ENCODE measurements at places on chromosomes 1 and 21.

DNA sequence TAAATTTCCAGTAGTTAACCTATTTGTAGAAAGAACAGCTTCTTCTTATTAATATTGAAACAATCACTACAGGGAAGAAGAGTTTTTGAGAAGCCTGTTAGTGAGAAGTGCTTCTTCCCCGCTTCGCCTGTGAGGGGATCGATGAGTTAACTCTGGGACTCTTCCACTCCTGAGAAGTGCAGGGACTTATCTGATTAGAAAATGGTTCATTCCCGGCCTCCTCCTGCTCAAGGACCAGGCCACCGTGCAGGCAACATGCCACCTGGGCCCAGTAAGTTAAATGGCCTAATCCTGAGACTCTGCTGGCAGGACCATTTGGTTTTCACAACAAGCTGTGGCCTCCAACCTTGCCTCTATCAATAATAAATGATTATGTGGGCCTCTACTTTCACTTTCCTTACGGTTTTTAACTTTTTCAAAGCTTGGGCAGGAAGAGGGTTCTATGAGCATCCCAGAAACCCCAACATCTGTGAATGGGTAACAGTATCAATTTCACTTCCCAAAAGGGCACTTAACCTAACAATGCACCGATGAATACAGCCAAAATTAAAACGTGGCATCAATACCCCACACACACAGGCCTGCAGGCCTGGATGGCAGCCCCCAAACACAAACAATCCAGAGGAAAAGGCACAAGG, 33.1 kb downstream of the SIPA1L2 start:
- DNase-seq, result no peak

DNA sequence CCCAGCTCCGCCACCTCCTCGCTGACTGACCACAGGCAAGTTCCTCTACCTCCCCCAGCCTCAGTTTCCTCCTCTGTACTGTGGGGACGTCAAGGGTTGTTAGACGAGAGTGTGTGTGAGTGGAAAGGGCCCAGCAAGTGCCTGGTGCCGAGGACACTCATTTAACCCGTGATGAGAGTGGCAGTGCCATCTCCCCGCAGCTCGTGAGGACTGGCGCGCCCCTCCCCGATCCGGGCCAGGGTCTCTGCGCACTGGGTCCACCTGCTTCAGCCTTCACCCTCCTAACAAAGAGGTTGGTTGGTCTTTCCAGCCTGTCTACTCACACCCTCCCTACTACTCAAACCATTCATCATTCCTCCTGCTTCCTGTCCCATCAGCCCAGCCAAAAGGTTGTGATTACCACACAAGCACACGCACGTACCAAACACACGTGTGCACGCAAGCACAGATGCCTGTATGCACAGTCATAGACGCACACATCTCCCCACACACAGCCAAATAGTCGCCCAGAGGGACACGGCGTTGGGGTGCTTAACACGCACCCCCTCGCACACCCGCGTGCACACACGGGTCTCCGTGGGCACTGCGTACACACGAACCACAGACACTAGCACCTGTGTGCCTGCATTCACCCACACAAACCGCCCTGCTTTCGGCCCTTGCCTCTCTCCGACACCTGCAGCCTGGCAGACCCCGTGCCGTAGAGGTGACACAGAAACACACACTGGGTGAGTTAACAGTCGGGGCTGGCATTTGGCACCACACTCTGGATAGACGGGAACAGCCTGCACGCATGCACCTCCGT, 39.3 kb downstream of the TAS1R2 start:
- DNase-seq, result no peak

DNA sequence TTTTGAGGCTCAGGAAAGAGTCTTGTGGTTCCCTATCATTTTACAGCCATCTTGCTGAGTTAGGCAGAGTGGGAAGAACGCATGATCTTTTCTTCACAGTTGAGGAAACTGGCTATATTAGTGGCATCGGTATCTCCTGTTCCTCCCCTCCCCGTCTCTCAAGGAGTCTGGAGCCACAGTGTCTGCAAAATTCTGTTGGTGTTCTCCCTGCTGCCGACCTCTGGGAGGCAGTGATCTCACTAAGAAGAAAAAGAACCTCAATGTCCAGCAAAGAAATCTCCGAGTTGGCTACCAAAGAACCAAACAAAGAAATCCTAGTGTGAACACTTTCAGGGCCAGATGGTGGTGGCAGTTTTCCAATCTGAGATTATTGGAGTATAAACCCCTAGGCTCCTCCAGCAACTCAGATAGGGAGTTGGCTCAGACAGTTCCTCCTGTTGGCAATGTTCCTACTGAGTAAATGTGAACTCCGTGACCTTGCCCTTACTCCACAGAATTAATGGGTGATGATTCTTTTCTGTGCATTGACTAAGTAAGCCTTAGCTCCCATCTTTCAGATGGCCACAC, 41.2 kb downstream of the PRAMEF20 start:
- DNase-seq, result no peak

DNA sequence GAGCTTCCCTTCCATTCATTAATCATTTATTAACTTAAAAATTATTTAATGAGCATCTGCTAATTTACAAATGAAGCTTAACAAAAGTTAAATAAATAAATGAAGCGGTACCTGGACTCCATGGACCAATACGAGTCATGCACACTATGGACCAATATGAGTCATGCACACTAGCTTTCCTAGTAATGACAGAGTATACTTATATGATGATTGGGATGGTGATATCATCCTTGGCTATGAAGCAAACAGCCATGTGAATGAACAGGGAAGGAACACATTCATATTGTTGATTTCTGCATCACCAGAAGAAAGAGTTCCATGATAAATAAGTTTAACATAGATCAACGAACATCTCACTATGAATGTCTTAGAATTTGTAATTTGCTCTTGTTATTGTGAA, 109.9 kb downstream of the SPAG17 start:
- DNase-seq, result no peak

GRCh38 chr1:95438218-95438948, 204.4 kb downstream of the RWDD3 start:
- no peak for DNase-seq

DNA sequence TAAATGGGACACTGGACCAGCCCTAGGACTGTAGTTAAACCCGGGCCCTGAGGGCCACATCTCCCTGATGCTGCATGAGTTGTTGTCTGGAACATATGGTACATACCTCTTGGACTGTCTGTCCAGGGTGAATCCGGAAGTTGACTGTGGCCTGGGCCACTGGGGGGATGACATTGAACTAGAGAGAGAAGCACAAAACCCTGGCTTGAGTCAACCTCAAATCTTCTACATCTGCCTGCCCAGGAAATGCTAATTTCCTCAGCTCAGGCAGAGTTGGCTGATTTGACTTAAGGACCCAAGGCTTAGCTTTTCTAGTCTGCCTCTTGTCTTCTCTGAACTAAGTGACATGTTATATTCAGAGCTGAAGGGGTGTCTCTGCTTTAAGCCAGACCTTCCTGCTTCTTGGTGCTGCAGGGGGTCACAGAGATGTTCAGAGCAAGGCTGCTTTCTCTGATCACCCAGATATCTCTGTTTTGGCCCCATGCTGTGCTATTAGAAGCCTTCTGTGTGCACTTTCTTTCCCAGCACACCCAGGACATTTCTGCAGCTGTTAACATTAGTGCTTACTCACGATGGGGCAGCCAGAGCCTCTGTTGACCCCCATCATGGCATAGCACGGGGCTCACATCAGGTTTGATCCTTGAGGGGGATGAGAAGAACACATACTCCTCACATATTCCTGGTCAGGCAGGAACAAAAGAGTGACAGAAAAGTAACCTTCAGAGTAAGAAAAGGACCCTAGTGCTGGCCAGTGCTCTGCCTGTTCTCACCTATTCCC, 9.6 kb downstream of the PM20D1 start:
- DNase-seq, result no peak

DNA sequence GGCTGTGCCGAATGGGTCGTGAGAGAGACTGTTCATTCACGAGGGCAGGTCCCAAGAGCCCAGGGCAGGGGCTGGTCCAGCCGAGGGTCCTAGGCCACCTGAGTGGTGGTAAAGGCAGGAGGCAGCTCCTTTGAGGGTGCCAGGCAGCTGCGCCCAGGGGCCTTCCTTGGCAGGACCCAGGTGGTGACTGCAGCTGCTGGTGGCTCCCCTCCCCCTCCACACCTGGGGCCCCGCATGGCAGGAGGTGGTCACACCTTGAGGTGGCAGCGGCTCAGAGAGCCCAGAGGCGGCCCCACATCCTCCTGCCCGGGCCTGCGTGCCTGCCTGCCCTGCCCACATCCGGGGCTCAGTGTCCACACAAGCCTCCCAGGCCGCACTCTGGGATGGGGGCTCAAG, 9.8 kb upstream of the PLCH2 start:
- DNase-seq, result no peak

DNA sequence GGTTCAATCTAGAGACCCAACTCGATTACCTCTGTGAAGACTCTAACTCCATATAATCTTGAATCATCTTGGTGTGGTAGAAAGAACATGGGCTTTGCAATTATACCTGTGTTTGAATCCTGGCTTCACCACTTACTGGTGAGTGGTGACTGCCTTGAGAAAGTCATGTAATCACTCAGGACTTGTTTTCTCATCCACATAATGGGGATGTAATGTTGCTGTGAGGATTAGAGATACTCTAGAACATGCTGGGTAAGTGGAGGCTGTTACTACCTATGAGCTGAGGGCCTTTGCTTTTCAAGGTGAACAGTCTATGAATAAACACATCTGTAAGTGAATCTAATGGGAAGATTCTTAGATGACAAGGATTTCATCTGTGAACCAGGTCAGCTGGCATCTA, 2.6 kb upstream of the DYRK1A start:
- DNase-seq, result no peak

DNA sequence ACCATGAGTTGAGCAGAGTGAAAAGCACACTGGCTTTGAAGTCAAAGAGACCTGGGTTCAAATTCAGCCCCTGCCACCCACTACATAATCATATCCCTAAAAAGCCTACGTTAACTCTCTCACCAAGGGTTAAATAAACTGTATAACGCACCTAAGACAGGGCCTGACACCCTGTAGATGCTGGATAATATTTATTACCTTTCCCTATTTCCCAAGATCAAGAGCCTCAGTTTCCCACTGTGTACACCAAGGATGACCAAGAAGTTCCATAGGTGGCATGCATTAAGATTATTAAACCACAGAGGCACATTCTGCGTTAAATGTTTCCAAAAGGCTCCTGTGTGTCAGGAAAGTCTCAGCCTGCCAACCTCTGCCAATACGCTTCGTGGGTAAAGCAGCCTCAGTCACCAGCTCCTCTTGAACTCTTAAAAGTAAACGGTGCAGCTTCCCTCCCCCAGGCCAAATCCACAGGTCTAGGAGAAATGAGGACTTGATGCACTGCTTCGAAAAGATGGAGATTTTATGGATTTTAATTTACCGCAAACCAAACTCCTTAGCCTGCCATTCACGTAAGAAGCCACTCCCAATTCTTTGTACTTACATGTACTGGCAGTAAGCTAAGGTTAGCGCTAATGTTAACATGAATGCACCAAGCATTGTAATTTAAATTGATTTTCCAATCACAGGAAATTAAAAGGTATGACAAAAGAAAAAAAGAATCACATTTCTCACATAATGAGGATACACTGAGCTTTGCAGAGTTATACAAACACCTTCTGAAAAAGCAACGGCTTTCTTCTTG, 2.6 kb downstream of the USP24 start:
- no peak for DNase-seq

DNA sequence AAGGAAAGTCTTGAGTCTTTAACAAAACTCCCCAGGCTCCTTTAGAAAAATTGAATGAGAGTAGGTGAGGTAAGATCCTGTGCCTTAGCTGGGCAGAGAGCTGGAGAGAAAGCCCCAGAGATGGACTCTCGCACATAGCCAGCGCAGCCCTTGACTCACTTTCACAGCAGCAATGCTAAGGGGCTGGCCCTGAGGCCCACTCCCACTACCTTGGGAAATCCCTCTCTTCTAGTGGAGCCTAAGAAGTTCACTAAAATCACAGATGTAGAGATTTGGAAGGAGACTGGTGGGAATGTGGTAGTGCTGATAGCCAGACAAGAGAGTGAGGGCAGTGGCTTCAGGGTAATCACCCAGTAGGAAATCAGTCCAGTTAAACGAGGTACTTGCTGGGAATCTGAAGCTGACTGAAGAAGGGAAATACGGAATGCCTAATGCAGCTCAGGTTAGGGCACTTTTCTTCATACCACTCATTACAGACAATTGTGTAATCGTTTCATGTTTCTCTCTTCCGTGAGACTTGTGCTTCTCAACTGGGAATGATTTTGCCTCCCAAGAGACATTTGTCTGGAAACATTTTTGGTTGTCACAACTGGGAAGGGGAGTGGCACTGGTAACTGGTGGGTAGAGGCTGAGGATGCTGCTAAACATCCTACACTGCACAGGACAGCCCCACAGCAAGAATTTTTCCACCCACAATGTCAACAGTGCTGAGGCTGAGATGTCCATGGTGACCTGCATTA, 42.4 kb upstream of the LRRC8C start:
- no peak for DNase-seq

DNA sequence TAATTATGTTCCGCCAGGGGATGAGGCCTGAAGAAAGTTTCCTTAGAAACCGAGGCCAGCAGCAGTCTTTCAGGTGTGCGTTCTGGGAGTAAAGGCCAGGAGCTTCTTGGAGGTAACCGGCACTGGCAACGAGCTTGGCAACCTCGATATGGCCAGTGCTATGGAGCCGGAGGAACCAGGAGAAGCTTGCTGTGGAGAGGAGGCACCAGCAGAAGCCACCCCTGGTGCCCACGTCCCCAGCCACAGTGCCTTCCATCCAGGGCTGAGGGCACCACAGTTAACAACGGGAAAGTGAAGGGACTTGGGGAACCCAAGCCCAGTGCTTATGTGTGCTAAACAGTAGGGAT, 41.5 kb upstream of the LIN9 start:
- no peak for DNase-seq

GRCh38 chr1:109535971-109536491, 3.6 kb upstream of the GPR61 start:
- DNase-seq, result no peak

DNA sequence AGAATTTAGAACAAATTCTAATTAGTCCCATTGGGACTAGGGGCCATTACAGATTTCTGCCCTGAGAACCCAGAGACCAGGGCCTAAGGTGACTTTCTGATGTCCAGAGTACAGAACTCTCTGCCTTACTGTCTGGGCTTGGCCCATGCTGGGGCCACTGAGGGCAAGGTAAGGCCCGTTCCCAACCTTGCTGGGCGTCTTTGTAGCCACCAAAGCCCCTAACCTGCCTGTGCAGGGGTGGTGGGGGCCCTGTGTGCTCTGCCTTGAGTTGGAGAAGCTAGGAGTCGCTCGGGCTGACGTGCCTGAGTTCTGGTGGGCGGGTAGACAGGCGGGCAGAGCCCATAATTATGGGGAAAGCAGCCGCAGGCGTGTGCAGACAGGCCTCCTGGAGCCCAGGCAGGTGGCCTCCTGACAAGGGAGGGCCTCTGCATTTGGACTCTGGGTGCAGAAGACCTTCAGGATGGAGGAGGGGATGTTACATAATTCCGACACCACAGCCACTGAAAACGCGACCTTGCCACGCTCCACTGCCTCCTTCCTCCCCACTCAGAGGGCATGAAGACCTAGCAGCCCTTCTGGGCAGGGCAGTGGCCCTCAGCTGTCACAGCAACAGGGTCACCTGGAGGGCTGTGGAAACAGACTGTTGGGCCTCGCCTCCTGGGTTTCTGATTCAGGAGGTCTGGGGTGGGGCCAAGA, 239.9 kb upstream of the TMEM51 start:
- no peak for DNase-seq
